ENCODE measurements at places on chromosomes 2 and 18.
A peak's percentile ranks its signal among the peaks of the same experiment; 100 is the strongest.

GRCh38 chr2:23944976-23945375 lies 4.7 kb downstream of the UBXN2A start:
- DNase-seq: no peak

DNA sequence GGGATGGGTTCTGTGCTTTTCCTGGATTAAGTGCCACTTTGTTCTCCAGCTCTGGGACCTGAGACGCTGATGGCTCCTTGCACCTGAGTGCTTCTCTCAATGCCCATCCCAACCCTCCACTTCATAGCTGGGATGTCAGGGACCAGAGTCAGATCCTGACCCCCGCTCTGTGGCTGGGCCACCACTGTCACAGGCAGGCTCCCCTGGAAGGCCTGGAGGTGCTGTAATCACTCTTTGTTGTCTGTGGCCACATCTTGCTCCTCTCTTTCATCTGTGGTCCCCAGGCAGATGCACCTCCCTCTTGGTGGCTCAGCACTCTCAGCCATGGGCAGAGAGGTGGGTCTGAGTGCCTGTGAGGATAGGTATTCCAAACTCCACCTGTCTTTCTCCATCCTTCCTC lies 62.4 kb downstream of the CAPN13 start:
- DNase-seq: no peak

DNA sequence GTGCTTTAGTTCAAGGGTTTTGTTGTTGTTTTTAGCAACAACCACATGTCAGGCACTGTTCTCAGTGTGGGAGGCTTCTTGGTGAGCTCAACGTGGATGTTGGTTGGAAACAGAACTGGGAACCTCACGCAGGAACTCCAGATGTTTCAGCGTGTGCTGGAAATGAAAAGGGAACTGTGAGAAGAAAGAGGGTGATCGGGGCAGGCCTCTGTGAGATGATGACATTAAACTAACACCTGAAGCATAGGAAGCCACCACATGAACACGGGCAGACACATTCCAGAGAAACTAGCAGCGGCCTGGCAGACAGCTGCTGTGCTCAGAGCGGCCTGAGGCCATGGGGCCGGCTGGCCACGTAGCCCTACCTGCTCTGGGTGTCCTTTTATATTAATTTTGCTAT lies 66.4 kb downstream of the COA5 start:
- DNase-seq: no peak

DNA sequence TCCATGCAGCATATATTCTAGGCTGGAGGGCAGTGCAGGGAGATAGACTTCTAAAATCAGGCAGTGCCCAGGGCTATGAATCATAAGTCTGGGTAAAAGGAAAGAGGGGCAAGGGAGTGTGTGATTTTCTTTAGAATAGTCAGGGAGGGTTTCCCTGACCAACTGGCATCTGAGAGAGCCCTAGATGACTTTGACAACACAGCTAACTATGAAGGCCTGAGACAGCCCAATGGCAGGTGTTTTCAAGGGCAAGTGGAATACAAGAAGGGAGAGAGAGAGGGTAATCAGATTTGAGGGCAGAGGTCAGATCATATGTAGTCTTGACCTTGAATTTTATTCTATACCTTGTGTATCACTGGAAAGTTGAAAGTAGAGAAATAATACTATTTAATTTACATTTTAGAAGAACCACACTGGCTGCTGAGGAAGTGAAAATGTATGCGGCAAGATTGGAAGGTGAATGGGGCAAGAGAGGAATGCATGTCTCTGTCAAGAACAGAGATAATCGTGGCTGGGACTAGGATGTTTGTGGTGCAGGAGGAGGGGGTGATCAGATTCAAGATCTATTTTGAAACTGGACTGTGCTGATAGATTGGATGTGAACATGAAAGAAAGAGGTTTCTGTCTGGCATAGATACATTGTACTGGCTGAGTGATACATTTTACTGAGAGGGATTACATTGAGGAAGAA lies 1.9 kb upstream of the ITGB6 start:
- DNase-seq: no peak

DNA sequence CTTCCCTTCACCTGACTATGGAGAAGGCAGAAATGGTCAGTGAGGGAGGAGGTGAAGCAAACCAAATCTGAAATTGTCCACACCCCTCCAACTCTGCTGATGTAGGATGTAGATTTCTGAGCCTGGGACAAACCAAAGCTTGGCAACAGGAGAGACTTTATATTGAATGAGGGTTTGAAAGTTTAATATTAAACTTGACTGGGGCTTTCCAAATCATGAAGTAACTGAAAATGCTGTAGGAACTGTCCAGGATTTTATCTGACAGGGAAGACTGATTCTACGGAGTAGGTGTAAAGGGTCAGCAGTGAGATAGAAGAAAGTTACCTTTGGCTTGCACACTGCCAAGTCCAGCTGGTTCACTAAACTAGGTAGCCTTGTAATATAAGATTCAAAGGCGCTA lies 194.5 kb downstream of the TDRD15 start:
- DNase-seq: no peak

DNA sequence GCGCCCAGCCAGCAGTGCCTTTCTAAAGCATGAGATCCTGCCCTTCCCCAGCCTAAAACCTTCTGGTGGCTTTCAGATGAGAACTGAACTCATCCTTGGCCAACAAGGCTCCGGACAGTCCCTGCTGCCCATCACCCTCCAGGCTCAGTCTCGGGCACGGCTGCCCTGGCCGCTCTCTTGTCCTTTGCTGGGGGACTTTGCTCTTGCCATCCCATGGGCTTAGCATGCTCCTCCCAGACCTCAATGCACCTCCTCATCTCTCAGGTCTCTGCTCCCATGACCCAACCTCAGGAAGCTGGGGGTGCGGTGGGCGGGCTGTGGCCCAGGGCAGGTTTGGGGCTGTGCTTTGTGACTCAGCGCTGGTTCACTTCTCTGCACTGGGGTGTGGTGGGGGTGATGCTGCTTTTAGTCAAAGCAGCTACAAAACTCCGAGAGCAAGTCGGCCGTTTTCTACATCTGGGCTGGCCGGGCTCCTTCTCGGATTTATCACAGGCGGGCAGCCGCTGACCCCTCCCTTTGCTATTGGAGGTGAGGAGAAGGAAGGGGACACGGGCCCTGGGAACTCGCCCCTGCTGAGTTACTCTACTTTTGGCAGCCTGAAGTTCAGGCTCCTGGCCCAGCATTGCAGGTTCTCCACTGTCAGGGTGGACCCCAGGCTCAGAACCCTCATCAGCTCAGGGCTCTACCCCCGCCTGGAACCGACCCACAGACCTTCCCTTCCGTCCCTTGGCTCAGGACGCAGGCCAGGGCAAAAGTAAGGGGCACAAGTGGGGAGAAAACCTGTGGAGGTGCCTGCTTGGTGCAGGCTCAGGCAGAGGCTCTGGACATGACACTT lies 90.6 kb upstream of the TAF1B start:
- no peak for DNase-seq

- no peak for DNase-seq
Measured at GRCh38 chr2:173713904-173714555, 251.1 kb downstream of the SP3 start.

- DNase-seq: no peak
Measured at GRCh38 chr2:168183308-168183997, 63.9 kb downstream of the STK39 start.

DNA sequence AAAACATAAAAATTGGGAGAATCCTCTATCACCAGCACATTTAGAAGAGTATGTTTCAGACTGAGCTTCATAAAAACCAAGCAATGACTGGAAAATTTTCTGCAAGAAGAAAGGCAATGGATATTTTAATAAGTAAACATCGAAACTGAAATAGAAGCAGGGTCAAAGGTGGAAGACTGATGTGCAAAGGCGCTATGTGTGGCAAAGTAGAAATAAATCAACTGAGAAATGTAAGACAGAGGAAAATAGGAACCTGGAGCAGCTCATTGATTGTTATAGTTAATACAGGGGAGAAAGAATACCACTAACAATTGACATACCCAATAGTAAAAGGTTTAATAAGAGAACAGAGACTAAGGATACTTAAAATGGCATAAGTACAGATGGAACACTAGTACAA lies 818.4 kb downstream of the SOCS6 start:
- DNase-seq: no peak

- DNase-seq: peak; percentile 67
Measured at GRCh38 chr2:74548900-74549826, 4.6 kb downstream of the LOXL3 start.

DNA sequence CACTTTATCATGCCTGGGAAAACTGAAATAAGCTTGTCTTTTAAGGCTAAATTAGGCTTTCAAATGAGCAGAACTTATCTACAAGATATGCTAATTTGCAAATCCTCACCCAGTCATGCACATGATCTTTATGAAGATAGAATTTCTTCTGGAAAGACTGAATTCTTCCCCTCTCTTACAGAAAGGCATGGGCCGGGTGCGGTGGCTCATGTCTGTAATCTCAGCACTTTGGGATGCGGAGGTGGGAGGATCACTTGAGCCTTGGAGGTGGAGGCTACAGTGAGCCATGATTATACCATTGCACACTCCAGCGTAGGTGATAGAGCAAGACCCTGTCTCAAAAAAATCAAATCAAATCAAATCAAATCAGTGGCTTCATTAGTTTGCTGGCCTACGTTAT lies 11.7 kb upstream of the FOXI3 start:
- no peak for DNase-seq

DNA sequence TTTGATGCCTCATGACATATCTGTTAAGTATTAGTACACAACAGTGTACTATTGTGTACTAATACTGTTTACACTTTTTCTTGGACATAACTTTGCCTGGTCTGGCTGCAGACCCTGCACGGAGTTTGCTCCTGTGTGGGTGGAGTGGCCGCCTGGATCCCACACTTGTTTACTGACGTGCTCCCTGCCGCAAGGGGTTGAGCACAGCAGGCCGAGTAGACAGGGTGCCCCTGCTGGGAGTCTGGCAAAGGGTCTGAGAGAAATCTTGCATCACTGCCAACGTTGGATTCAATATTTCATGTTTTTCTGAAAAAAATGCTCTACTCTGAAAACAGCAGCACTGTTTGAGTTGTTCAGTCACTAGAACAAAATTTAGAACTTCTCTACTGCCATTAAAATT lies 59.0 kb downstream of the PDK1 start:
- DNase-seq: no peak

DNA sequence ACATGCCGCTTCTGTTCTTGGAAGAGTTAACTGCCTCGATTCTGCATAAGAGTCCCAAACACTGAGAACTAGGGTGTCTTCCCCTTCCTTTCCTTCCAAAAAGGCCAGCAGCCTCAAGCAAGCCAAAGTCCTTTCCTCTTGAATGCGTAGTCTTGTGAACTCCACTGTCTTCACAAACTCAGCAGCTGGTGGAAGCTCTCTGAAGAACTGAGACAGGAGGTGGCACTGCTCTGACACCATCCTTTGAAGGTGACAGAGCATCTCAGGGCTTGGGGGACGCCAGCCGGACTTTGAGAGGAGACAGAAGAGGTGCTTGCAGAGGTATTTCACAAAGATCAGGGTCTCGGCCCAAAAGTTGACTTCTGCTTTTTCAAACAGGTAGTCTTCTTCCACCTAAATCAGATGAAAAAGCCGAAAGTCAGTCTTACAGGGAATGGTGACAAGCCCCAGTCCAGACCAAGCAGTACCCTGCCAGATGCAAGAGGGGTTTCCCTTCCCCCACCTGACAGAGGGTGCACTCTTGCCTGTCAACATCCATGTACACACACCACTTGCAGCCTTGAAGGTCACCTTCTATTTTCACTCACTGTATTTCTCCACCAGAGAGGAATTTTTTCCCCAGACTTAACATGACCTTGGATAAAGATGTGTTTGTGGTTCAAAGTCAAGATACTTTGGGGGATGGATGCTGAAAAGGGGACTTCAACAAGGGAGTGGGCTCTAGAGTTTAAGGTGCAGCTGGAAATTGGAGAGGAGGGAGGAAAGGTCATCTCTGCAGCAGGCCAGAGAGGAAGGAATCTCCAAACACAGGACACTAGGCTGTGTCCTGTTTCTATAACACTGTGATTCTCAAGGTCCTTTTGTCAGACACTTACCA lies 4.8 kb upstream of the ZFP36L2 start:
- DNase-seq: no peak

GRCh38 chr2:181770150-181770549 lies 89.8 kb upstream of the NEUROD1 start:
- DNase-seq: no peak

Data from HuH-7 (cell line).